Left cardiac atrium (tissue), 4 donors: ENCODE measurements at places on chromosomes 3 and 15.

- no peak for DNase-seq
Measured at GRCh38 chr3:56005196-56005805, 463.0 kb downstream of the ERC2 start.

DNA sequence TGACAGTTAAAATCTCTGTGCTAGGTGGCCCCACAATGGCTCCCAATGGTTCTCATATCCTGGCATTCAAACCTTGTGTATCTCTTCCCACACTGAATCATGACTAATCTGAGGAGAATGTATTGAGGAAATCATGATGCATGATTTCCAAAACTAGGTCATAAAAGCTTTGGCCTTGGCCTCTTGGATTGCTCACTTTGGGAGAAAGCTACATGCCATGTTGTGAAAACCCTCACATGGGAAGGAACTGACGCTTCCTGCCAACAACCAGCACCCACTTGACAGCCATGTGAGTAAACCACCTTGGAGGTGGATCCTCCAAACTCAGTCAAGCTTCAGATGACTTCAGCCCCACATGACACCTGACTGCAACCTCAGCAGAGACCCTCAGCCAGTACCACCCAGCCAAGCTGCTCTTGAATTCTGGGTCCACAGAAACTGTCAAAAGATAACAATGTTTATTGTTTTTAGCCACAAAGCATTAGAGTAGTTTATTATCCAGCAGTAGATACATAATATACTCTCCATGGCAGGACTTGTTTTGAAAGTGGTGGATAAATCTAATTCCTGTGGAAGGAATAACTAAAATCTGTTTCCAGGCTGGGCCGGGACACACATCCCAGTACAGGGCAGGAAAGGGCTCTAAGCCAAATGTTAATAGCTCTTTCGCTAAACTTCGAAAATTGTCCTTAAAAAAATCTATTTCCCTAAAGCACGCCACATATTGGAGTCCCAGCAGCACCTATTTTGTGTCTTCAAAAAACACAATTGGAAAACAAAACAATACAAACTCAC, 1.0 kb upstream of the ZNF620 start:
- peak; percentile 34 for DNase-seq

- no peak for DNase-seq
Measured at GRCh38 chr3:12803371-12803770, 6.9 kb downstream of the CAND2 start.

- no peak for DNase-seq
Measured at GRCh38 chr3:66242788-66243464, 22.1 kb downstream of the SLC25A26 start.

- DNase-seq, result no peak
Measured at GRCh38 chr3:63842127-63842526, 21.5 kb downstream of the THOC7 start.

- peak; percentile 26 for DNase-seq
Measured at GRCh38 chr3:114498539-114499370, 204.9 kb downstream of the TIGIT start.

GRCh38 chr3:8052659-8053058, 449.0 kb upstream of the LMCD1 start:
- DNase-seq, result no peak

GRCh38 chr15:60399931-60400330, 2.1 kb upstream of the ANXA2 start:
- no peak for DNase-seq

GRCh38 chr15:90174140-90174875, 26.8 kb upstream of the SEMA4B start:
- DNase-seq, result peak; percentile 93

GRCh38 chr15:33994005-33994615, 25.8 kb downstream of the CHRM5 start:
- no peak for DNase-seq

DNA sequence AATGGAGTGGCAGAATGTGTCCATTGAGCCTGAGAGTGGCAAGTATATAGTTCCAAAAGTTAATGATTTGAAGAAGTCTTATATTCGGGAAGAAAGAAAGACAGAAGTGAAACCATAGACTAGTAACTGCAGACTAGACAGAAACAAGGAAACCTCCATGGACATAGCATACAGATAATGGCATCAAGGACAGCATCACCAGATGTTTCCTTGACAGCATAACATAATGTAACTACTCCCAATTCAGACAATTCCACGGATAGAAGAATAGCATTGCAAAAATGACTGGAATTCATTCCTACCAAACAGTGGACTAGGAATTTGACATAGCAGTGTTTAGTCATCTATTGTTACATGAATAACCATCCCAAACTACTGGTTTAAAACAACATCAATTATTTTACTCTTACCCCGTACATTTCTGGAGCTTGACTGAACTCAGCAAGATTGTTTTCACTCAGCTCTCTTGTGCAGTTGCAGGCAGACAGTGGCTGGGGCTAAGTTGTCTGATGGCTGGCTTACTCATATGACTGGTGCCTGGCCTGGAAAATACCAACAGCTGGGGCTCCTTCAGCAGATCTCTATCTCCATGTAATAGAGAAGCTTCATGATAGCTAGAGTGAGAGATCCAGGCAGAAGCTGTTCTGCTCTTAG, 109.7 kb upstream of the GADL1 start:
- DNase-seq, result no peak

DNA sequence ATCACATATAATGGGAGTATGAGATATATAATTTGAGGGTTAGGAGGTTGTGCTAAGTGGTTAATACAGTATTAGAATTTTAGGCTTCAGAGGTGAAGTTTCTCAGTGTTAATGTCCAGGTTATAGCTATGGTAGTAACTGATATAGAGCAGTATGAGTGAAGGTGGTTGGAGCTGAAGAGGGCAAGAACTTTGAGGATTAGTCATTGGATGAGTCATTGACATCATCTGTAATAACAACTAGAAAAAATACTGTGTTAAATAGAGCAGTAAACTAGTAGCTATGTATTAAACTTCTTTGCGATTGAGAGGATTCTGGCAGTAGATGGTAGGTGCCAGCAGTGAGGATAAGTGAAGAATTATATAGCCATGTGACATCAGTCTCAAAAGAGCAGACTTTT, 47.5 kb upstream of the EIF3J start:
- no peak for DNase-seq

GRCh38 chr15:85800478-85801123, 5.9 kb upstream of the KLHL25 start:
- peak; percentile 57 for DNase-seq

DNA sequence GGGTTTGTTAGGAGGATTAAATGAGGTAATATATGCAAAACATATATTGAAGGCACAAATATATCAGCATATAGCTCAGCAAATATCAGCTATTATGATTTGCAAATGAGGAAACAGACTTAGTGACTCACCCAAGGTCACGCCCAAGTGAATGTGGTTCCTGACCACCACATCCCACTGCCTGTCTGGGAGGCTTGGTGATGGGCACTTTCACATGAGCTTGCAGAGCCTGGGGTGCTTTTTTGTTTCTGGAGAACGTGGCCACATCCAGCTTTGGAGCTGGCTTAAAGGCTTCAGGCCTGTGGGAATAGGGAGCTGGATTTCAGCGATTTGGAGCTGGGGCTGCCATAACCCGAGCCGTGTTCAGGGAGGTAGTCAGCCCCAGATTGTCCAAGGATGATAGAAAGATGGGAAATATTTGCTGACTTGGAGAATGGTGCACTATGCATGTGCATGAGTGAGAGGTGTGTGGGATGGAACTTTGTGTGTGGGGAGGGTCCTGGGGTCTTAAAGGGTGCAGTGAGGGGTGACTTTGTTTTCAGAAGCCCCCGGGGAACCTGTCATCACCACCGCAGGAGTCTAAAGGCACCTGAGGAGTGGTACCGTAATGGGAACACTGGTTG, 12.0 kb upstream of the FGD5 start:
- DNase-seq, result no peak

- no peak for DNase-seq
Measured at GRCh38 chr3:155425396-155425795, 131.9 kb upstream of the STRIT1 start.

GRCh38 chr3:60829058-60829457, 422.2 kb downstream of the FHIT start:
- no peak for DNase-seq

- DNase-seq, result no peak
Measured at GRCh38 chr15:53844634-53845033, 85.2 kb upstream of the WDR72 start.

DNA sequence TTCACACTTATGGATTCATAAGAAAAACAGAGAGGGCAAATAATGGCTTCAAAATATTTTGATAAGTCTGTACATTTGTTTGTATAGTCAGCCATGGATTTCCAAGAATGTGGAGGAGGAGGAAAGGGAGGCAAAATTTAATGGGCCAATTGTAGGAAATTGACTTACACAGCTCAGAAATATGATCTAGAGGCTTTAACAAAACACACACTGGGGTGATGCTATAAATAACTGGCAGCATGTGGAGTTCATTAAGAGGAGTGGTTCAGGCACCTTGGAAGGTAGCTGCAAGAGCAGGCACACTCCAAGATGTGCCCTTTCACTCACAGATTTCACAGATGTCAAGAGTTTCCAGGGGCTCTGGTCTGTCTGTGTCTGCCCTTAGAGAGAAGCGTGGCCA, 193.4 kb upstream of the RASGRP1 start:
- DNase-seq, result no peak

DNA sequence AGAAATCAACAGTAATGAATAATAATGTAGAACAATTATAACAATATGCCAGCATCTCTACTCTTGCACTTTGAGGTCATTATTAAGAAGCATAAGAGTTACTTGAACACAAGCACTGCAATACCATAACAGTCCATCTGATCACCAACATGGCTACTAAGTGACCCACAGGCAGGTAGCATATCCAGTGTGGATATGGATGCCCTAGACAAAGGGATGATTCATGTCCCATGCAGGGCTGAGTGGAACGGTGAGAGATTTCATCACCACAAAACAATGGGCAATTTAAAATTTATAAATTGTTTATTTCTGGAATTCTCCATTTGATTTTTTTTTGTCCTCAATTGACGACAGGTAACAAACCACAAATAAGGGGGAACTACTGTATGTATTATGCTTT, 107.7 kb upstream of the TSC22D2 start:
- DNase-seq, result no peak

- no peak for DNase-seq
Measured at GRCh38 chr3:188365184-188365583, 211.2 kb downstream of the LPP start.

GRCh38 chr3:133965013-133965570, 64.6 kb downstream of the SLCO2A1 start:
- no peak for DNase-seq

DNA sequence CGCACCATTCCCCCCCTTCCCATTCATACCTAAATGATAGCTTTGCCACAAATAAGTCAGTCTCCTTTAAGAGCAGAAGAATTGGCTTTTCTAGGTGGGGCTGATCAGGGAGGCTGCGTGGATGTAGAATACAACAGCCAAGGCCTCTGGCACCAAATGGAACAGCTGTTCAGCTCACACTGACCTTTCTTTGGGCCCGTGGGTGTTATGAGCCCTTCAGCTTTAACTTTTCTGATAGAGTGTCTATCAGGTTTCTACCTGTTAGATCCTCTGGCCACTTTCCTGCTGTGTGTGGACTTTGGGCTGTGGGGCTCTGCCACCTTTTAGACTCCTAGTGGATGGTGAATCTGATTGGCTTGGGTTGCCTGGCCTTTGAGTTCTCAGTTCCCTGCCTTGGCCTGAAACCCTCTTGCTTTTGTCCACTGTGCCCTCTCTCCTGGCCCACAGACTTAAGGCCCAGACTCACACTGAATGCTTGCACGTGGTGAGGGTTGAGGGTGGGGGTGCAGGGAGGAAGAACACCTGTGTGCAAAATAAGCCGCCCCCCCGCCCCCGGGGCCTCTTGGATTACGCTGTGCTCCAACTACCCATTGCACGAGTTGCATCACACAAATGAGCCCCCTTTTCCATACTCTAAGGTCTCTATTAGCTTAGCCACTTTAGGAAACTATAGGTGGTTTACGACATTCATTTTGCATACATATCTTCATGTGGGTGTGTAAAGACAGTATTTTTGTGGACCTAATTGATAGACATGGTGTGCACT, 1.3 kb upstream of the RFX7 start:
- DNase-seq, result peak; percentile 22

GRCh38 chr15:60627298-60627943, 148.5 kb upstream of the ICE2 start:
- DNase-seq, result no peak

DNA sequence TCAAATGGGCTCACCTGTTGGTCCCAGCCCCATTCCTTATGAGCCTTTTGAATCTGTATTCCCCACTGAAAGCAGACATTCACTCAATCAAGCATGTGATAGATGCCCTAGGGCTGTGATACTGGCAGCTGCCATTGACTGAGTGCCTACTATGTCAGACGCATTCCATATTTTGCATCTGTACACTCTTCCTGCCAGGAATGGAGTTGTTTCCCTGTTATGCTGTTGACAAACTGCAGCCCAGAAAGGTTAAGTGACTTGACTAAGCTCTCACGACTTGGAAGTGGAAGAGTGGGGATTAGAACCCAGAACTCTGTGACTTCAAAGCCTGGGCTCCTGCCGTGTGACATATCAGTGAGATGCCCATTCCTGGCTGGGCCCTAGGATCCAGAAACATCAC, 211.4 kb downstream of the RPLP1 start:
- DNase-seq, result no peak

DNA sequence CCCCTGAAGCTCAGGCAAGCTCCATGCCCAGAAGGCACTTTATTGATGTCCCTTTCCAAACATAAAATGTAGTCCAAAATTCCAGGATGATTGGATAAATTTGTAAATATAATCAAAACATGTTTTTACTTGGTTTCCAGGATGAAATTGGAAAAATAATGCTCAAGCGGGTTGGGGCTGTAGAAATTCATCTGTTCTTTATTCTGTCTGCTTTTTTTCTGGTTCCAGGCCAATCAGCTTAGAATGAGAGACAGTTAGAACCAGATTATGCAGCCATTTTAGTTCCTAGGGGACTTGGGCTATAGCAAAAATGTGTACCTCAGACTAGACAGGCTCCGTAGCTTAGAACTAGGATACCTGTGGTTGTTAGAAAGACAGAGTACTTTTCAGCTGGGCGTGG, 450.8 kb downstream of the MCTP2 start:
- no peak for DNase-seq

- no peak for DNase-seq
Measured at GRCh38 chr3:118955914-118956556, 78.6 kb downstream of the IGSF11 start.

- DNase-seq, result peak; percentile 81
Measured at GRCh38 chr3:54951405-54951804, 23.5 kb upstream of the LRTM1 start.

DNA sequence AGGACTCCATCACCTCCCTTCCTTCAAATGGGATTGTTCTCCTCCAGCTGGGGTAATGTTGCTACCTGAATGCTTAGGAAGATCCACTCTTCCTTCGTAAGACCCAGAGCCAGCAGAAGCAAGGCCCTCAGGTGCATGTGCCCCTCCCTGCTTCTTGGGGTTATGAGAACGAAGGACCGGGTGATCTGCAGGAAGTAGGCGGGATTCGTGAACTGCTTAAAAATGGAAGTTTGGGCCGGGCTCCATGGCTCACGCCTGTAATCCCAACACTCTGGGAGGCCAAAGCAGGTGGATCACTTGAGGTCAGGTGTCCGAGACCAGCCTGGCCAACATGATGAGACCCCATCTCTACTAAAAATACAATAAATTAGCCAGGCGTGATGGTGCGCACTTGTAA, 8.0 kb downstream of the TLR9 start:
- DNase-seq, result no peak

GRCh38 chr3:123799544-123800361, 84.4 kb downstream of the MYLK start:
- peak; percentile 35 for DNase-seq
